ENCODE measurements at places on chromosomes 13 and 19. TPM values are rescaled to one million over a fixed set of nuclear protein-coding genes. Genes with fewer than 3 reads are reported as not detected.

The MTUS2 gene
- total RNA-seq = 0.09 TPM

The PGLYRP1 gene
- 4.3 TPM for total RNA-seq

The SPATA13 gene
- total RNA-seq = 18.7 TPM

The KCNRG gene
- total RNA-seq = 2.4 TPM

The EFNA2 gene
- 0.09 TPM for total RNA-seq

The ZNF132 gene
- 6.4 TPM for total RNA-seq

The CPB2 gene
- 0.05 TPM for total RNA-seq

The CCL25 gene
- 287 TPM for total RNA-seq

The PLPPR3 gene
- total RNA-seq = 0.19 TPM

The CEACAM7 gene
- 0.19 TPM for total RNA-seq

The ZNF480 gene
- 11.0 TPM for total RNA-seq

The SERTAD3 gene
- 17.6 TPM for total RNA-seq

The CARD8 gene
- total RNA-seq = 56.0 TPM

The ATP4B gene
- total RNA-seq = 0.38 TPM

The ZNF835 gene
- total RNA-seq = 0.71 TPM

The FSD1 gene
- total RNA-seq = 4.3 TPM

The KLK10 gene
- total RNA-seq = 0.42 TPM

The ATP8B3 gene
- 1.3 TPM for total RNA-seq

The SOX1 gene
- total RNA-seq = not detected

The GIPC3 gene
- 0.52 TPM for total RNA-seq

The HIPK4 gene
- under 0.01 TPM for total RNA-seq

The SEMA6B gene
- 0.85 TPM for total RNA-seq

The RCBTB1 gene
- total RNA-seq = 15.3 TPM

The THSD1 gene
- total RNA-seq = 2.9 TPM

The NECTIN2 gene
- 11.2 TPM for total RNA-seq

The SLAIN1 gene
- total RNA-seq = 49.7 TPM

The ZNF235 gene
- 7.1 TPM for total RNA-seq

The WDR62 gene
- total RNA-seq = 4.6 TPM

The MYBPC2 gene
- total RNA-seq = 7.0 TPM

The CYP2S1 gene
- total RNA-seq = 0.99 TPM

The SIGLEC8 gene
- 2.1 TPM for total RNA-seq

The UGGT2 gene
- total RNA-seq = 6.4 TPM

The DKKL1 gene
- total RNA-seq = 0.14 TPM

The SMAD9 gene
- 0.52 TPM for total RNA-seq

The NUDT19 gene
- total RNA-seq = 3.7 TPM

The BRME1 gene
- total RNA-seq = 1.5 TPM

The PODNL1 gene
- total RNA-seq = 0.09 TPM

The LAIR1 gene
- 127 TPM for total RNA-seq

The GAS6 gene
- 36.5 TPM for total RNA-seq

The SYDE1 gene
- 0.94 TPM for total RNA-seq

The WASF3 gene
- 0.42 TPM for total RNA-seq

The IFNL1 gene
- total RNA-seq = not detected

The SLC10A2 gene
- total RNA-seq = under 0.01 TPM

The CNN1 gene
- 0.47 TPM for total RNA-seq

The VSTM2B gene
- not detected for total RNA-seq

The ZSCAN4 gene
- 0.05 TPM for total RNA-seq

The ZNF541 gene
- 0.14 TPM for total RNA-seq

The ZIK1 gene
- total RNA-seq = 12.2 TPM

The CACNG8 gene
- not detected for total RNA-seq

The UPK1A gene
- total RNA-seq = not detected

The FAM216B gene
- 0.05 TPM for total RNA-seq

The ZNF99 gene
- total RNA-seq = 0.05 TPM

The ZNF431 gene
- 16.4 TPM for total RNA-seq

The IGSF23 gene
- 0.05 TPM for total RNA-seq

The ZNF726 gene
- total RNA-seq = 10.5 TPM

The IZUMO2 gene
- total RNA-seq = not detected
